ENCODE measurements at places on chromosomes 12 and 14.
A peak's percentile ranks its signal among the peaks of the same experiment; 100 is the strongest.

DNA sequence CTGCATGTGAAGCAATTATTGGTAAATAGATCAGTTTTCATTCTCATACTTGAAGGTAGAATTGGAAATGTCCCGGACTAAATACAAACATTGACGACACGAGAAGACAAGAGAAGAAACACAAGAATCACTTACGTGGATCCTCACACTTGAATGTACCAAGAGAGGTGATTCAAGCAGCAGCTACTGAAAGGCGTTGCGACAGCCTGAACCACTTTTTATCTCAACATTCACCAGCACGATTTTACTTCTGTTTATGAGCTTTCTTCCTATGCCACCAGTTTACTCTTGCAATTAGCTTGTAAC, 3.6 kb upstream of the FZD10 start:
- no peak for DNase-seq

DNA sequence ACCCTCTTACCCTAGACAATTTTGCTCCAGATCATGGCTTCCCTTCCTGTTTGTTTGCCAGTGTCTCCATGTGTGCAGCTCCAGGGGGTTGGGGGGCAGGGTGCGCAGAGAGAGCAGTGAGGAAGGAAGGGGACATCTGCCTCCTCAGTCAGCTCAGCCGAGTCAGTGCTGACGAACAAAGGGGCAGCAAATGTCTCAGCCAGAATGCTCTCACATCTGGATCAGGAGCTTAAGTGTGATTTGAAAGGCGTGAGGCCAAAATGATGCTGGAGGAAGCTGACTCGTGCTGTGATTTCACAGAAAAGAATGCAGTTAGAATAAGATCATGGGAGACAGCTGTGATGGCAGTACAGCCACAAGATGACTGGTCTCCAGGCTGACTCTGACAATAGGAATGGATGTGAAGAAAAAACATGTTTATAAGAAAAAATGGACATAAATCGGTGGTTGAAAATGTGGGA, 27.1 kb upstream of the CDK17 start:
- DNase-seq: peak; percentile 100

DNA sequence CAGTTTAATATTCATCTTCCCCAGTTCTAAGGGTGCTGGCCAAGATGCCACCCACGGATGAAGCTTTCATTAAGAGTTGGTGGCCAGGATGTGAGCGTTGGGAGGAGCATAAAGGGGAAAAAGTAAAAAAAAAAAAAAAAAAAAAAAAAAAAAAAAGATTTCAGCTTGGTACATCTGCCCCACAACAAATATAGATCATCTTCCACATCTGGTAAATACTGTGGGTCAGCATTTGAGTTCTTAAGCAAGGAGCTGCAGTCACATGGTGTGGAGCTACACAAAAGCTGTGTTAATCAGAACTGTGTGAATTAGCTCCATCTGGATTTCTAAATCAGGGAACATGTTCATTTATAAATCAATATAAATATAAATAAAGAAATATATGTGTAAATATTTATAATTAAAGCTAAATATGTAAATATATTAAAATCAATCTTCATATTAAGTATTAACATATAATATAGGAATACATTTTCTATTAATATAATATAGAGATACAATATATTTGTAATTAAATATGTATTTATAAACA, 262.3 kb downstream of the NUAK1 start:
- no peak for DNase-seq

DNA sequence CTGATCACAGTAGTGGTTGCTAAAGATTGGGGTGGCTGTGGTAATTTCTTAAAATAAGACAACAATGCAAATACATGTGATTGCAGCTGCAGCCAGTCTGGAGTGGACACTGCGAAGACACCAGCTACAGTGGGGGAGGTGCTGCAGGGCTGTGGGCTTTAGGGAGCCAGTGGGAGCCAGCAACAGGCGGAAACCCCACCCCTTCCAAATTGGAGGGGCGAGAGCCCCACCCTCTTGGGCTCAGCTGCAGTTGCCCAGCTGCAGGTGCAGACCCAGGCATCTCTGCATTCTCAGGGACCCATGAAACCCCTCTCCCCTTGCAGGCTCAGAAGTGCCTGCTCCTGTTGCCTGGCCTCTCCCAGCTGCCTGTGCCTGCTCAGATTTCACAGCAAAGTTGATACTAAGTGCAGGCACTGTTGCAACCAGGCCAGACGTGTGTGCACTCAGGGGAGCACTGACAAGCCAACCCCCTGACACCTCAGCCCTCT, 104.8 kb downstream of the MYF5 start:
- DNase-seq: no peak

DNA sequence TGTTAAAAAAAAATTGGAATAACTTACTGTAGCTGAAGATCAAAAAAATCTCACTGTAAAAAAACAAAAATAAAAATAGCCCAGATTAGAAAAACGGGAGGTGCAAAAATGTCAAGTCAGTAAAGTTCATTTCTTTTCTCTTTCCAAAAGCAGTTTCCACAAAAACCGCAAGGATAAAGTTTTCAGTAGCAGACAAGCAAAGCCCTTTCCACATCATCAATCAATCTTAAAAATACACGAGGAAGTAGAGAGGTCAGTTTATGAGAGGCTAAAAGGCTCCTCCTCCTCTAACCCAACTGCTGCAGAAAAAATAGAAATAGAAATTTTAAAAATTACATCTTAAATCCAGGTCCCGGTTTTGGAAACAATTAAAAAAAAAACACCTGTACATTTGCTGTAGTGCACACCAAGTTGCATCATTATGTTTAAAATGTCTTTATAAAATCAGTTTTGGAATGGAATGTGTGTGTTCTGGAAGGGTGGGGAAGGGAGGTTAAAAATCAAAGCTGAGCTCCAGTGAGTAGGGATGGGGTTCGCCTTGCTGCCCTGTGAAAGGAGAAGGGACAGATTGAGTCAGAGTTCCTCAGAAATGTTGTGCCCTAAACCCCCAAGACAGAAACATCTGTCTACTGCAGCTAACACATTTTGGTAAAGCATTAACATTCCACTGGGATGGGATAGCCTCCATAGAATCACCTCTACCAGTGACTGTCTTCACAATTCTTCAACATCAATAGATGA, 5.8 kb downstream of the HNRNPC start:
- DNase-seq: peak; percentile 49

- peak; percentile 73 for DNase-seq
Observed at GRCh38 chr14:74599321-74599761, 12.7 kb downstream of the LTBP2 start.

DNA sequence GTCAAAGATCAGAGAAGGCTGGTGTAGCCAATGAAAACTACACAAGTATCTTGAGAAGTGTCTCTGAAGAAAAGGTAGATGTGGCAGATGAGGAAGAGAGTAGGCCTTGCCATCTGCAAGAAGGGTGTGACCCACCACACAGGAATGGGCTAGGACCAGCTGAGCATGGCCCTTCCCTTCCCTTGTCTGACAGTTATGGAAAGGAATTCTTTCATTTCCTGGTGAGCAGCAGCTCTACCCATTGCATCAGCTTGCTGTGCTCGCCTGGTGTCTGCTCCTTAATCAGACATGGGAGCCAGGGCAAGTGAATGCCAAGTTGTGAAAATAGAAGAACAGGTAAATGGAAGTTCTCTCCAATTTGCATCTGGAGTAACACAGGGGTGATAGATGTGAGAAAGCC, 145.2 kb upstream of the KRR1 start:
- peak; percentile 95 for DNase-seq

GRCh38 chr12:71125515-71125914, 32.3 kb downstream of the TSPAN8 start:
- DNase-seq: no peak

GRCh38 chr12:22313963-22314330, 20.6 kb downstream of the ST8SIA1 start:
- DNase-seq: no peak

DNA sequence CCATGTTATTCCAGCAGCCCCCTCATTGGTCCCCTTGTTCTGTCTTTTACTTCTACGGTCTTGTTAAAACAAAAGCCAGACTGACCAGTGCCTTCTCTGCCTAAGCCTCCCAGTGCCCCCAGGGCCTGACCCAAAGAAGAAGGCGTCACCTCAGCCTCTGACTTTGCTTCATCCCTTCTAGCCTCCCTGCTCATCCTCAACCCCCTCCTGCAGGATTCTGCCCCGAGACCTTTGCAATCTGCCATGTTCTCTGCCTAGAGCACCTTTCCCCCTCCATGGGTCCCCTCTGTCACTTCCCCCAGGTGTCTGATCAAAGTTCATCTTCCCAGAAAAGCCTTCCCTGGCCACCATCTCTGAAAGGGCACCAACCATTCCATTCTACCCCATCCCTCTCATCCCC, 7.9 kb upstream of the RBM19 start:
- DNase-seq: no peak

DNA sequence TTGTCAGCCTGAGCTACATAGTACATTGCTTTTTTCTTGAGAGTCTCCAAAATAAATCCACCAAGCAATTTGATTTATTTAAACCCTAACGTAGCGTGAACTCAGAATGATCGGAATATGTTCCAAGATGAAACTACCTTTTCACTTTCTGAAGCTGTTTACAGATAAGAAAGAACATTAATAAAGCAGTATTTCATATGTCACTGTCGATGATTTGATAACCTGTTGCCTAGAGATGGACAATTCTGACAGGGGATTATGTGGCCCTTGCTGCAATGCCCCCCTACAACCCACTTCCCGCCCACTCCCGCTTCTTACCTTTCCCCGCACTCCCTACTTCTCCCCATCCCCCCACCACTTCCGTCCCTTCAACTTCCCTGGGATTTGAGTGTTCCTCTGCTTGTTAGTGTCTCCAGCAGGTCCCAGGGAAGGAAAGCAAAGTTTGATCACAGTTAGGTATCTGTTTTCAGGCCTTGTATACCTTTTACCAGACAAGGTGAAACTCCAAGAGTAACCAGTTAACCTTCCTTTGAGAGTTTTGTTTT, 229.2 kb upstream of the HMGA2 start:
- DNase-seq: no peak

DNA sequence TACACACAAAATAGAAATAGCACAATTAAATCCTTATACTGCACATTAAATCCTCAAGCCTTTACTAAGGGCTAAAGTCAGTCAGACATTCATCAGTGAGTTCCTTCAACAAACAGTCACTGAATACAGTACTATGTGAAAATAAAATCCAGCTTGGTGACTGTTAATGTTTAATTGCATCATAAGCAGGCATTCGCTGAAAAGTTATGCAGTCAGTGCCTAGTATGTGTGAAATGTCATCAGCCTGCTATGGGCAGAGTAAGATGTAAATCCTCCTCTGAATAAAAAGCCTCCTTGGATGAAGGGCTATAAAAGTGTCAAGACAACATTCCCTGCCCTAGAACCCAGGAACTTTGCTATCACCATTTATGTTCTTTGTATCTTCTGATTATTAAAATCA, 116.4 kb downstream of the PRICKLE1 start:
- peak; percentile 84 for DNase-seq

DNA sequence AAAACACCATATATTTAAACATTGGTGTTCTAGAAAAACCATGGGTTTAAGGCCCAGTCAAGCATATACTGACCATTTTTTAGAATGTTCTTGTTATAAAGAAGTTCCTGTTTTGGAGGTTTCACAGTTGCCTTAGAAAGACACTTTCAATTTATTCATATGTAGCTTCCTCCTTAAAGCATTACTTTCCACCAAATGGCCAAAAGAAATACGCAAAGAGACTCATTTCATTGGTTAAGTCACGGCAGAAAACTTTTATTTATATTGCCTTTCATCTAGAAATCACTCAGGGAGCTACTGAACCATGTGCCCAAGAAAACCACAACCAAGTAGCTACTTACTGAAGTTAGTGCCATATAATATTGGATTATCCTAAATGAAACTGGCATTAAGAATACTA, 40.0 kb downstream of the MYBPC1 start:
- no peak for DNase-seq

- peak; percentile 44 for DNase-seq
Observed at GRCh38 chr14:59251811-59252771, 63.6 kb downstream of the DAAM1 start.

- peak; percentile 95 for DNase-seq
Observed at GRCh38 chr12:76455582-76456345, 103.8 kb downstream of the OSBPL8 start.

DNA sequence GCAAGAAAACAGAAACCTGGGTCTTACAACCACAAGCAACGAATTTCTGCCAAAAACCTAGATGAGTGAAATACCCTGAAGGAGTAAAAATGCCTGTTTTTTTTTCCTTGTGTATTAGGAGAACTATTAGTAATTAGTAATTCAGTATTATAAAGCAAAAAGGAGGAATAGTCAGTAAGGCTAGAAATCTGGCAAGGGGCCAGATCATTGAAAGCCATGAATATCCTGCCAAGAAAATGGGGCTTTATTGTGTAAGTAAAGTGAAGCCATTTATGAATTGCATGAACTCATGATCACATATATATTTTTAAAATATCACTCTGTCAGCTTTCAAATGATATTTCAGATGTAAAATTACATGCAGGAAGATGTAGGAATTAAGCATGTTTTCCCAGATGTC, 57.9 kb downstream of the TXNDC16 start:
- DNase-seq: no peak

- DNase-seq: no peak
Observed at GRCh38 chr12:98121963-98122362, 393.4 kb upstream of the TMPO start.
